ENCODE measurements at places on chromosomes 1 and 21. TPM values are rescaled to one million over a fixed set of nuclear protein-coding genes. Genes with fewer than 3 reads are reported as not detected.
A peak's percentile ranks its signal among the peaks of the same experiment; 100 is the strongest.

- DNase-seq, result peak; percentile 47
- no peak overlapping the region for H3K27ac ChIP-seq
- no peak overlapping the region for H3K4me3 ChIP-seq
- H3K36me3 ChIP-seq, result no peaks in the 10 kb centered on the region
- H3K4me1 ChIP-seq, result peaks cover 65% of the 10 kb centered on the region
Observed at GRCh38 chr1:151970626-151971025, 23.0 kb downstream of the S100A10 start.

DNA sequence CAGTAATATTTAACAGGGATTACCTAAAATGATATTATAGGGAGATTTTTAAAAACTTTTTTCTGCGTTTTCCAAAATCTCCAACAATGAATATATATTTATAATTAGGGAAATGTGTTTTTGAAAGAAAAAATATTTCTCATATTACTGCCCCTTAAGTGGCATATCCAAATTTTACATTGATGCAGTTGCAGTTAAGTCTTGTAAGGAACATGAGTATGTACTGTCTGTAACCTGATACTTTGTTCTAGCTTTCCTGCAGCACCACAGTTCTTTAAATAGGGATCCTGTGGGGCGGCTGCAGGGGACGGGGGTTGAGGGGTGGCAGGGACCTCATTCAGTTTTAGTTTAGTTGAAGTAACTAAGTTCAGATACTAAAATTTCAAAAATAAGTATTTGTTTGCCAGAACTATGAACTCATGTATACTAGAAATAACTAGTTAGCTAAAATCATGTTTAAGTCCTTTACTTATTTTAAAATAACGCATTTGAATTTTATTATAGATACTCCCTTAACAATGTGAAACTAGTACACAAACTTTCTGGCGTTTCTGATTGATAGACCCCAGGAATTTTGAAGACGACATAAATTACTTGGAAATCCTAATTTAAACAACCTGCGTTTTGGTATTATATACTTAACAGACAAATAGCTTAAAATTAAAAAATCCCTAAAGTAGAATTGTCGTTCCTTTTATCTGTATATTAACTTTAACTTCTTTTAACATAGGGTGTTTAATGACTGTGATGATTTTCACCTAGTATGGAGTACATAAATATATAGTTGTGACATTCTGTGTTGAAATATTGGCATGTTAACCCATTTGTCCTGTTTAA lies 639 bp upstream of the DNAJB4 start:
- no peaks in the 10 kb centered on the region for H3K27me3 ChIP-seq
- H3K4me1 ChIP-seq, result peaks cover 52% of the 10 kb centered on the region
- peak overlapping the region; percentile 73 for H3K4me3 ChIP-seq
- H3K27ac ChIP-seq, result peak overlapping the region; percentile 96
- peak; percentile 54 for DNase-seq

DNA sequence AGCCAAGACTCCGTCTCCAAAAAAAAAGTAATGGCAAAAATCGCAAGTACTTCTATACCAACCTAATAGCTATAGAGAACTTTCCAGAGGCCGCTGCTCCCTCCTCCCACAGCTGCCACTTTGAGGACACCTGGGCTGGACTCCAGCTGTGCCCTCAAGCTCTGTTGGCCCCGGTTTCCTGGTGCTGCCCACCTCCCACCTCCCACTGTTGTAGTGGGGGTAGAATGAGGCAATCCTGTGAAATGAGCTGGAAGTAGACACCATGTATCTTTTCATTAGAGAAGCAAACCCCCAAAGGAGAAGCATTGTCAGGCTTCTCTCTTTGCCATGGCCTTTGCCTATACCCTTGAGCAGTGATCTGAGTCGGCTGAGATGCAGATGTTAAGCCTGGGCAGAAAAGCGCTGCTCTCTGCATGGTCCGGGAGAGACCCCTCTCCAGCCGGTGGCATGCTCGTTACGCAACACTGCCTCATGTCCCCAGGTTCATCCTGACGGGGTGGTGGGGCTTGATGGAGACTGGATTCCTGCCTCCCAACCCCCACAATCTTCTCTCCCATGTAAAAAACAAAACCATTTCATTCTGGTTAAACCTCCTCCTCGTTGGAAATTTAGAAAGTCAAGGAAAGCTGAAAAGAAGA lies 39.7 kb downstream of the SIM2 start:
- no peaks in the 10 kb centered on the region for H3K4me1 ChIP-seq
- no peak overlapping the region for H3K4me3 ChIP-seq
- no peaks in the 10 kb centered on the region for H3K27me3 ChIP-seq
- H3K36me3 ChIP-seq, result no peaks in the 10 kb centered on the region

DNA sequence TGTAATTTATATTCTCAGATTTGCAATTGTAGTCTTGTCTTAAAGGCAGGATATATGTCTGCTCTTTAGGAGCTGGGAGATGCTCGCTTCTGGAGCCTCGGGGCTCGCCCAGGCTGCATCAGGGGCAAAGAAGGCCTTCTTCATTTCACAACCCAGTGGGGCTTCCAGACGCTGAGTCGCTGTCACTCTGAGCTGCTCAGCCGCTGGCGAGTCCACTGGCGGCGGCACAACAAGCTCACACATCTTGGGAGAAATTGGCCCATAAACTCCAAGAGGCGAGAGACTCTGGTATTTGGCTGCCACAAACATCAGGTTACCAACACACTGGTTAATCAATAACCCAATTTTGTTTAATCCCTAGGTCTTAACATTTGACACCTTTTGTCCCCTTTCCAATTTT lies 216.6 kb downstream of the ATG4C start:
- H3K36me3 ChIP-seq, result no peaks in the 10 kb centered on the region
- no peak overlapping the region for H3K4me3 ChIP-seq

GRCh38 chr1:5658340-5659316 lies 333.6 kb downstream of the NPHP4 start:
- H3K4me3 ChIP-seq, result no peak overlapping the region
- H3K27me3 ChIP-seq, result peaks cover 3% of the 10 kb centered on the region
- H3K36me3 ChIP-seq, result no peaks in the 10 kb centered on the region

DNA sequence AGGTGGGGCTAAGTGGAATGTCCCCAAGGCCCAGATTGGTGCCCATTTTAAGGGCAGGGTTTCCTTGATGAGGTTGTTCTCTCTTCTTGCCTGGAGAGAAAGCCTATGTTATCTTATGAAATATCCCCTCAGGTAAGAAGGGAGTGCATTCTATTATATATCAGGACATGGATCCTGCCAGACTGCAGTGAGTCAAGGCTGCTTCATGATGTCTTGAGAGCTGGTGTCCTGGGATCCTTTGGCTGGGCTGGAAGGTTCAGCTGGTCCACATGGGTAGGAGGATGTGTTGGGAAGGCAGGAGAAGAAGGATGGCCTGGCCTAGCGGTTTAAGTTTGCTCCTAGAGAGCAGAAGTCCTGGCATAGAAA lies 207.6 kb downstream of the ROR1 start:
- 0 out of 2 replicates have a peak, but pooled peaks cover 4% of the 10 kb centered on the region for H3K36me3 ChIP-seq
- no peaks in the 10 kb centered on the region for H3K27me3 ChIP-seq
- peak overlapping the region; percentile 81 for H3K27ac ChIP-seq

DNA sequence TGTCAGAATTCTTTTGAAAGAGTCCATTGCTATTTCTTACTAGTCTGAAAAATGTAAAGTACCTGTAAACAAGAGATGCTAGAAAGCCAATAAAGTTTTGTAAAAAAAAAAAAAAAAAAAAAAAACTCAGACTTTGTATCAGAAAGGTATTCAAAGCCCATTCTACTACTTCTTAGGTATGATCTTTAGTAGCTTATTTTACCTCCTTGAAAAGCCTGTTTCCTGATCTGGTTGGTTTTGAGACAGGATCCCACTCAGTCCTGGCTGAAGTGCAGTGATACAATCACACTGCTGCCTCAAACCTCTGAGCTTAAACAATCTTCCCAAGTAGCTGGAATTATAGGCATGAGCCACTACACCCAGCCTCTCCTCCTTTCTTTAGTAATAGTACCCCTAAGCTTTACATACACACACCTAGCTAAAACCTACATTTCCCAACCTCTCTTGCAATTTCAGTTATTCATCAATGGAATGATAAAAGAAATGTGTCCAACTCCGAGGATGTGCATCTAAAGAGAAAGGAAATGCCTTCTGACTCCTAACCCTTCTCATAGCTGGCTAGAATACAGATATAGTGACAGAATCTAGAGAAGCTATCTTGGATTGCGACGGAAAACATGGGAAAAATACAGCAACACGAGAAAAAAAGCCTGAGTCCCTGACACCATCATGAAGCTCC lies 30.6 kb downstream of the EPS15 start:
- 0 out of 2 replicates have a peak, but pooled peaks cover 7% of the 10 kb centered on the region for H3K36me3 ChIP-seq
- no peaks in the 10 kb centered on the region for H3K27me3 ChIP-seq

GRCh38 chr1:24931468-24932231 lies 1.6 kb upstream of the RUNX3 start:
- no peaks in the 10 kb centered on the region for H3K36me3 ChIP-seq
- H3K4me1 ChIP-seq, result no peaks in the 10 kb centered on the region
- H3K27me3 ChIP-seq, result peaks cover 21% of the 10 kb centered on the region

GRCh38 chr1:222105393-222105737 lies 363.5 kb upstream of the DUSP10 start:
- peak; percentile 61 for DNase-seq
- no peak overlapping the region for H3K27ac ChIP-seq
- no peaks in the 10 kb centered on the region for H3K36me3 ChIP-seq

DNA sequence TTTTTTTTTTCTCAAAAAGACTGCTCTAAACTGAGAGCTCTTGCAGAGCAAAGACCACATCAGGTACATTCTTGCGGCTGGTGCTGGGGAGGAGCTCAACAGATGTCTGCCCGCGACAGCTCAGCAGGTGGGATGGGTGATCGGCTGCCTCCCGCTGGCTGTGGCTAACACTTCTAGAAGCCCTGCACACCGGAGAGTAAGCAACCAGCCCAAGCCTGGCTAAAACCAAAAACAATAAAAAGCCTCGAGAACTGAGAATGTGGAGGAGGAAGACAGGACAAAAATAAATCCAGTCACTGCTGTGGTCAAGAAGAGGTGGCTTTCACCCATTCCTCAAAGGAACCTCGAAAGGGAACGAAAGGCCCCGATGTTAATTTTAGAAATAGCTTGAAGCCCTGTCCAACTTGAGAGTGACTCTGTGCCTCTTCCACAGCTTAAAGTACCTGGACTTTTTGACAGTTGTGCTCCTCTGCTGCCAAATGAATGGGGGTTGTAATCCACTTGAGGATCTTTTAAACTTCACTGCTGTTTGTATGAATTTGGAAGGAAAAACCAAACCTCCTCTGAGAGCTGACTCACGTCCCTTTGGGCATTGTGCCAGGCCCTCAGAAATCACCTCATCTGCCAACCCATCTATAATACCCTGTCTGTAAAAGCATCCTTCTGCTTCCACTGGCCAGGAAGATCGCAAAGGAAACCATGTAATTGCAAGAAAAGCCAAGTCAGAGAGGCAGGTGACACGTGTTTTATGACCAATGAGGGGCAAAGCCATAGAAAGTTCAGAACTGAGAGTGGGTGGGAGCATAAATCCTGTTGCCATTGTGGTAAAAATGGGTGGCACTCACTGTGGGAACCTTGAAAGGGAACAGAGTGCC lies 78.6 kb downstream of the KCNN3 start:
- no peaks in the 10 kb centered on the region for H3K4me1 ChIP-seq
- H3K27ac ChIP-seq, result no peak overlapping the region
- no peak for DNase-seq
- no peaks in the 10 kb centered on the region for H3K36me3 ChIP-seq
- H3K27me3 ChIP-seq, result peaks cover 85% of the 10 kb centered on the region

DNA sequence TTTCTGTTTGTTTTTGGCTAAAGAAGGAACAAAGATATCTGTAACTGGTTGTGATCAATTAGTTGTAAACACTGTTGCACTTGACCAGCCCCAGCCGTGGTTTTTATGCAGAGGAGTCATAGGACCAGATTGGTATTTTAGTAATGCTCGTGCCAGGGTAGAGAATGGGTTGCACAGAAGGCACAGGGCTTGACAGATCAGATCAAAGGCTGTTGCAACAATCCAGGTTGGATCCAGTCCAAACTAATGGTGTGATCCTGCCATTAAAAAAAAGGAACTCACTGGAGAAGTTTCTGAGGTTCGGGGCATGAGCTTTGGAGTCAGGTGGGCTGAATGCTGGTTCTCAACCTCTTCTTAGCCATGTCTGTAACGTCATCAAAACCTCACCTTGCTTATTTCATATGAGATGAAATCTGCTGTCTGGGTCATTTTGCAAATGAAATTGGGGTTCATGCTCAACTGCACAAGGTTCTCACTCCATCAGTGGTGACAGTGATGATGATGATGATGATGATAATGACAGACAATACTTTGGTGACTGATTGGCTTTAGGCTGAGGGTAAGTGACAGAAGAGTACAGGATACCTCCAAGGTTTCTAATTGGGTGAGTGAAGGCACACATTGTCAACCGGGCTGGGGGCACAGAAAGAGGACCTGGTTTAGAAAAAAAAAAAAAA lies 43.1 kb downstream of the ZNF281 start:
- no peak overlapping the region for H3K27ac ChIP-seq
- no peaks in the 10 kb centered on the region for H3K36me3 ChIP-seq
- no peak overlapping the region for H3K4me3 ChIP-seq
- no peaks in the 10 kb centered on the region for H3K27me3 ChIP-seq
- no peak for DNase-seq

- H3K4me3 ChIP-seq, result no peak overlapping the region
- no peaks in the 10 kb centered on the region for H3K4me1 ChIP-seq
- no peaks in the 10 kb centered on the region for H3K27me3 ChIP-seq
- no peak for DNase-seq
- no peaks in the 10 kb centered on the region for H3K36me3 ChIP-seq
Observed at GRCh38 chr1:184567009-184567408, 180.2 kb downstream of the C1orf21 start.

DNA sequence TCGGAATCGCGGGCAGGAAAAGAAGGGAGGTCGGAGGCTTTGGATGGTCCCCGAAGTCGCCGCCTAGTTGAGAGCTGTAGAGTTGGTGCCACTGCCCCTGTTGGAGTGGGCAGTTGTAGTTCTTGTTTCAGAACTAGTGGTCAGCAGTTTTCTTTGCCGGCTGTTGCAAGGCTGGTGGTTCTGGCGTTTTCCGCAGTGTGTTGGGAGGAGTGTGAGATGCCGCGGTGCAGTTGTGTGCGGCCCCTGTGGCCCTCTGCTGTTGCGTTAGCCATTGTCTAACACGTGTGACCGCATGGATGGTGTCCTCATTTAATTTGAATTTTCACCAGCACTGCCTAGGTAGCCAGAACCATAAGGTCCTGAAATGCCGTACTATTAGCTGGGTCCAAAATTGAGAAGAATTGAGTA lies 1.4 kb downstream of the ARF1 start:
- DNase-seq, result no peak
- peak overlapping the region; percentile 100 for H3K4me3 ChIP-seq
- H3K27ac ChIP-seq, result peak overlapping the region; percentile 78
- H3K27me3 ChIP-seq, result no peaks in the 10 kb centered on the region
- H3K4me1 ChIP-seq, result peaks cover 53% of the 10 kb centered on the region

The ZNHIT6 gene
- total RNA-seq, result 13.7 TPM

The ABCA4 gene
- 20.0 TPM for total RNA-seq

The CFHR4 gene
- not detected for total RNA-seq

The HPDL gene
- 12.7 TPM for total RNA-seq

The NHLH1 gene
- 0.26 TPM for total RNA-seq
